Activated CD4-positive, CD25-positive, alpha-beta regulatory T cell treated with anti-CD3 and anti-CD28 coated beads, Interleukin-2, amount 50 U/mL, for 16 hours (primary cell): ENCODE measurements at places on chromosomes 3 and 15.

DNA sequence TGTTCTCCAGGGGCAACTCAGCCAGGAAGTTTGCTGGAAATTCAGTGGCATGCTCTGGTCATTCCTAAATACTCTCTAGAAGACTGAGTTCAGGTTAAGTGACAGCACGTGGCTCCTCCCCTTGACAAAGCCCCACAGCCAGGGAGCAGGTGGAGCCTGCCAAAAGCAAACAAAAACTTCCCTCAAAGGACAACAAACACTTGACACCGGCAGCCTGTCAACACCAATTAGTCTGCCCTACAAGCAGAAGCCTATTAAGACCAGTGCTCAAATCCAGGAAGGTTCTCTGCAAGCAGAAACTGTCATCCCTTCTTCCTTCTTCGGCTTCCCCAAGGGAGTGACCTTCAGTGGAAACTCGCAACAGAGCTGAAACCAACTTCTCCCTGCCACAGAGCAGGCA, 5.0 kb downstream of the MEX3B start:
- DNase-seq = no peak

- no peak for DNase-seq
Measured at GRCh38 chr3:170802164-170803151, 67.5 kb downstream of the RPL22L1 start.

DNA sequence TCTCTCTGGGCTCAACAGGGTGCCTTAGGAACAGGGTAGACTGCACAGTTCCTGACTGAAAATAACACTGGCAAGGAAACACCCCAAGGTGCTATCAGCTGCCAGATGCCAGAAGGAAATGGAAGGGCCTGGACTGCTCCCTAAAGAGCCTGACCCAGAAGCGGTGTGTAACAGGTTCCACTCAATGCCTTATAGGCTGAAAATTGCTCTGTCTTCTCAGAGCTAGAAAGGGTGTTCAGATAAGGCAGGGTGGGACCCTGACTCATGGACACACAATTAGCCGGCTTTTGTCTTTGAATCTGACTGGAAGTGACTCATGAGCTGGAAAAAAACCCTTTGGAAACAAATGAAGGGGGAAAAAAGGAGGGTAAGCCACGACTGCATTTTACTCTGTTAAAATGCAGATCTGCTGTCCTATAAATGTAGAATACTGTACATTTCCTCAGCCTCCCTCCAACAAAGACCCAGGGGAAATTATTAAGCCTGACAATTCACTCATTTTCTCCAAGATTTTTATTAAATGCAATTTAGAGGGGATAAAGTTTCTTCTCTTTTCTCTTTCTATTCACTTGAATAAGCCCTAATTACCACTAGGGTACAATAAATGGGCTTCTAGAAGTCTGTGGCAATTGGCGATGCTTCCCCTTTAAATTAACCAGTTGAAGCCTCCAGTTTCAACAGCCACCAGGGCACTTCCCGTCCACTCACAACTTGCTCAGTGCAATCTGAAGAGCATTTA, 160.2 kb upstream of the TBL1XR1 start:
- DNase-seq = no peak

GRCh38 chr3:107765524-107765923, 242.8 kb downstream of the BBX start:
- no peak for DNase-seq

DNA sequence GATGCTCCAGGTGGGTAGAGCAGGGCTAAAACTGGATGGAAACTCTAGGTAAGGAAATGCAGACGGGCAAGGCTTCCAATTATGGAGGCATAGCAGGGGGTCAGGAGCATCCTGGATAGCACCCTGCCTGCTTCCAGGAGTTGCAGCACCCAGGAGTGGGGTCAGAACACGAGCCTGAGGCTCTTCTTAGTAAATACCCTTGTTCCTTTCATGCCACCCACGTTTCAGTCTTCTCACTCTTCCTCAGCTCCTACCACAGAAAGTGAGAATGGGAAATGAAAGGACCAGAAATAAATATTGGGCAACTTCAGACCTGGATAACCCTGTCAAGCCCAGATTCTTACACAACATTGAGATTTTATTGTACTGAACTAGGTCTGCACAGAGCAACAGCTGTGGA, 16.4 kb downstream of the CCR1 start:
- DNase-seq = no peak

- DNase-seq = no peak
Measured at GRCh38 chr3:44509393-44509921, 32.0 kb upstream of the ZNF445 start.

GRCh38 chr3:31981206-31982181, at the start of the genes OSBPL10 and ZNF860:
Gene OSBPL10, minus strand, starts transcription at chr3:31981262. Its CDS starts 83 bp downstream, at chr3:31981179.
Gene ZNF860, plus strand, starts transcription at chr3:31981750. Its CDS starts 7,330 bp downstream, at chr3:31989080.
- no peak for DNase-seq

GRCh38 chr15:71290002-71290401, 174.7 kb downstream of the THSD4 start:
- no peak for DNase-seq
